ENCODE measurements at places on chromosomes 6 and 20. TPM values are rescaled to one million over a fixed set of nuclear protein-coding genes. Genes with fewer than 3 reads are reported as not detected.

DNA sequence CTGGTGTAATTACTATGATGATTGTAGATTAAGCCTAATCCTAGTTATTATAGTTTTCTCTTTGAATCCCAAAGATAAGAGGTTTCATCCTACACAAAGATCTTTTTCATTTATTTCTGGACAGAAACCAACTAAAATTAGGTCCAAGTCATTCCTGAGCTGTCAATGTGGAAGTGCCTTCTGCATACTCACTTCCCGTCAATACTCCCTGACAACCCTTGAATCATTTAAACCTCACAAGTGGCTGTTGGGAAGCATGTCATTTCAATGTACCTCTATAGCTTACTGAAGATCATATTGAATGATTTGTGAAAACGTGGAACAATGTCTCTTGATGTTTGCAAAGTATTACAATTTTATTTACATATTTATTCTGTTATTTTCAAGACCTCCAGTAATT lies 274.1 kb downstream of the HACE1 start:
- no peak for DNase-seq

GRCh38 chr6:27129095-27129815 lies 118.2 kb upstream of the PRSS16 start:
- DNase-seq = peak; percentile 47

- peak; percentile 92 for DNase-seq
These were observed 291.8 kb downstream of the BMP7 start for GRCh38 chr20:56974499-56975250.

DNA sequence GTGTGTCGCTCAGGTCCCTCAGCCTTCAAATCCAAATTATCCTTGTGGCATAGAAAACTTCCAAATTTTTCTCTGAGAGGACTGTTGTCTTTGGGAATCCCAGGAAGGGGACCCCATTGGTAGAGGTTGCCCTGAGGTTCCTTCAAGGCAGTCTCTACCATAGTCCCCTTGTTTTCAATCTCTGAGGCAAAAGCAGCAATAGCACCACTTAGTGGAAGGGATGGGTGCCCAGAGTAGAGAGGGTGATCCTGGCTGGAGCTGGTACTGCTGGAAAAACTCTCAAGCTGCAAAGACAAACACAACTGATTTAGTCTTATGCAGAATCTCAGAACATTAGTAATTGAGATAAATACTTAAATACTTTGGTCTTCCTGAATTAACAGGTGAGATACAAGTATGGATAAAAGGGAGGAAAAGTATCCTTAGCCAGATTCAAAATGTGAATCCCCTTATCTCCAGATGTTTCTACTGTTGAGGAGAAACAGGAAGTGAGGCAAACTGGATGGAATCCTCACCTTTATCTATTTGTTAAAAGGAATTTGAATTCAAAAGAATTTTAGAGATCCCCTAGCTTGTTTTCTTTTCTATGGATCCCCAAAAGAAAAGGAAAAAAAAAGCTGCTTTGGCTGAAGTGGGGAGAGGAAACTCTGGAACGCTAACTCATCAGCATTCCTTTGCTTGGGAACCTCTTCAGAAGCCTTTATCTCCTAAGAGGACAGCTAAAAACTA lies 13.4 kb downstream of the ZNF318 start:
- peak; percentile 15 for DNase-seq

GRCh38 chr6:15945593-15946159 lies 183.2 kb upstream of the MYLIP start:
- DNase-seq = peak; percentile 86

- DNase-seq = no peak
These were observed 7.8 kb downstream of the NAA20 start for GRCh38 chr20:20024942-20025341.

DNA sequence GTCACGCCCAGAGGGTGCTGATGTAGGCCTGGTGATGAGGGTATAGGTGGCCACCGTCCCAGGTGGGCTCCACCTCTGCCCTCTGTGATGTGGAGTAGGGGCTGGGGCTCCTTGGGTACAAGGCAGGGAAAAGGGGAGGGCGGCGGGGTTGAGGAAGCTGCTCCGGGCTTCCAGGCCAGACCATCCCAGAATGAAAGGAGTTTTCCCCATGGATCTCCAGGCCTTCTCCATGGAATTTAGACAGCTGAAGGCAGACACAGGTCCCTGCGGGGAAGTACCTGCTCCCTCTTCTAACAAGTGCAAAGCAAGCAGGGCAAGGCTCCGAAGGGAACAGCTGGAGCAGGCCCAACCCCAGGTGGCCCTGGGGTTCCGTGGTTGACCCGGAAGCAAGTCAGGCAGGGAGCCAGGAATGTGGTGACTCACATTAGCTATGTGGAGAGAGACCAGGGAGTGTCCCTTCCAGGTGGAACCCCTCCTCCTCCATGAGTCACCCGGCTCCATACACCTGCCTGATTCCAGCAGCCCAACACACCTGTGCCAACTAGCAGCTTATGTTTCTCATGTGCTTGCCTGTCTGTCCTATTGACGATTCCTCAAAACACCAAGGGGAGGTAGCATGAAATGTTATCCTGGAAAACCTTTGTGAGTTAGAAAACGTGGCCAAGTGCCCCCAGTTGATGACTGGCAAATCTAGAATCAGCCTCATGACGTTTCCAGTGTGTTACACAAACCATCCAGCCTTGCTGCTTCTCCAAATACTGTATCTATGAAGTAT lies 59.7 kb upstream of the SNX9 start:
- DNase-seq = peak; percentile 98

GRCh38 chr6:53718597-53719460 lies 53.3 kb upstream of the KLHL31 start:
- DNase-seq = peak; percentile 88

DNA sequence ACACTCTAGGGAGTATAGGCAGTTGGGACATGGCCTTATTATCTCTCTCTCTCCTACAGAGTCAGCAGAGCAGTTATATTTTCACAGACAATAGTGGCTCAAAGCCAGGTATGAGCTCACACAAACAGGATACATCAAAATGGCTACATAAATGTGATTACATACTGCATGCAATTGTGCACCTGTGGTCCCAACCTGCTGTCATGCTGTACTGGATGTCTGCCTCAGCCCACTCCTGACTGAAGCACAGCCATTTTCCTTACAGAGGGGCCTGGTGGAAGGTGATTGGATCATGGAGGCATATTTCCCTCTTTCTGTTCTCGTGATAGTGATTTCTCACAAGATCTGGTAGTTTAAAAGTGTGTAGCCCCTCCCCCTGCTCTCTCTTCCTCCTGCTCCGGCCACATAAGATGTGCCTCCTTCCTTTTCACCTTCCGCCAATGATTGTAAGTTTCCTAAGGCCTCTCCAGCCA lies 37.0 kb upstream of the SAMHD1 start:
- DNase-seq = peak; percentile 32

DNA sequence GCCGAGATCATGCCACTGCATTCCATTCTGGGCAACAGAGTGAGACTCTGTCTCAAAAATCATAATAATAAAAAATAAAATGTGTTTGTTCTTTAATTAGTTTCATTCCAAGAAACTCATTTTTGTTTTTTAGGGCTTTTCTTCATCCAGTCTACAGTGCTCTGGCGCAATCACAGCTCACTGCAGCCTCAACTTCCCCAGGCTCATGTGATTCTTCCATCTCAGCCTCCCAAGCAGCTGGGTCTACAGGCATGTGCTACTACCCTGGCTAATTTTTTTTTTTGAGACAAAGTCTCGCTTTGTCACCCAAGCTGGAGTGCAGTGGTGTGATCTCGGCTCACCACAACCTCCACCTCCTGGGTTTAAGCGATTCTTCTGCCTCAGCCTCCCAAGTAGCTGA lies 143.6 kb upstream of the JARID2 start:
- no peak for DNase-seq

- peak; percentile 36 for DNase-seq
These were observed 60.6 kb downstream of the IGF2R start for GRCh38 chr6:160029525-160029924.

DNA sequence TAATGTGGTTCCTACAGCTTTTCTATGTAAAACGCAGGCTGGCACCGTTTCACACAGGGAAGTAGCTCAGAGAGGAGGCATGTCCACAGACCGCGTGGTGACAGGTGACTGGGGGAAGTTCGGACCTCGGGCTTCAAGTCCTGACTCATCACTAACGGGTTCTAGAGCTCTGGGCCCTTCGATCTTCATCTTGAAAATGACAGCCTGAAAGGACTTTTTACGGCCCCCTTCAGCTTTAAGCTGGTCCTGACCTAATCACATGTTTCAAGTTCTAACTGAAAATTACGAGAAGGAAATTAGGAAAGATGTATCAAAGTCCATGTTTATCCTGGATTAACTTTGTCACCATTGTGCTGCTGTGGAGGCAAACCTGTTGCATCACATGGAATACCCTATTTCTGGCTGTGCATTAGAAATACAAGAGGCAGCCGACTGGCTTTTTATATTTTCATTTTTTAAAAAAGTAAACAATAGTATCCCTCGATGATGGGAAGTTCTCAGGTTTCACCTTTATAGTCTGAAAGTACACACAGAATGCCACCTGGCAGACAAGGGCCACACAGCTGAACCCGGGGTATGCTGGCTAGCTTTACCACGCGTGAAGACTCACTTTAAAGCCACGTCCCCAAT lies 2.0 kb downstream of the MAN1A1 start:
- DNase-seq = peak; percentile 38

DNA sequence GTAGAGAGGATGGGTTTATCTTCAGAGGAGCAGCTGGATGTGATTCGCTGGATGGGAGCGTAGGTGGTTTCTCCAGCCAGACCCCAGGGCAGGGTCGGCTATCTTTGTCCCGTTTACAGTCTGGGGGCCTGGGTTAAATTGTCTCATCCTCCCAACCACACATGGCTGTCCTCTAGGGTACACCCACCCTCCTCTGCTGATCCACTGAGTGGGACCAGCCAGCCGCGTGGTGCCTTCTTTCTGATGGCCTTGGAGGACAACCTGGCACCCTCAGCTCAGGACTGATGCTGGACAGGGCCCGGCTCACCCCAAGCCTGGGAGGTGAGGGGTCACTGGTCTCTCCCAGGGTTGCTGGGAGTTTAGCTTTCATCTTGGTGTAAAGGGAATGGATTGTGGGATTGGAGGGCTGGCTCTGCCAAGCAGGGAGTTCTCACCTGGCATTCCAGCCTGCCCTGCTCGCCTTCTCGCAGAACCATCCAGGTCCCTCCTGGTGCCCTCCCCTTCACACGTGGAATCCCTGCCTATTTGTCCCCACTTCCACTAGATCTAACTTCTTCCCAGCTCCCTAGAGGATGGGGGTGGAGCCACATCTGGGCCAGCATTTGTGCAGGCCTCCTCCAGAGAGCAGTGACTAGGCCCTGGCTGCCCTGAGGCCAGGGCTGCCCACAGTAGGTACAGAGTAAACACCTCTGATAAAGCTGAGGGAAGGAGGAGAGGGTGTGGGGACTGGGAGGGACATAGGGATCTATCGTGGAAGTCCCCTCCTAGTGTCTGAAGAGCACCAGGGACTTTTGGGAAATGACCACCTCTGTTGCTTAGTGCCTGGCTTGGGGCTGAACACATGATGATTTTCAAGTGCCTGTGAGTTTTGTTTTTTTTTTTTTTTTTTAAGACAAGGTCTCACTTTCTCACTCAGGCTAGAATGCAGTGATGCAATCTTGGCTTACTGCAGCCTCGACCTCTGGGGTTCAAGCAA lies 1.6 kb downstream of the ITPR3 start:
- DNase-seq = peak; percentile 66

- no peak for DNase-seq
These were observed 3.9 kb downstream of the UTRN start for GRCh38 chr6:144289006-144289405.

- DNase-seq = no peak
These were observed 22.9 kb downstream of the ERMARD start for GRCh38 chr6:169774347-169774746.

DNA sequence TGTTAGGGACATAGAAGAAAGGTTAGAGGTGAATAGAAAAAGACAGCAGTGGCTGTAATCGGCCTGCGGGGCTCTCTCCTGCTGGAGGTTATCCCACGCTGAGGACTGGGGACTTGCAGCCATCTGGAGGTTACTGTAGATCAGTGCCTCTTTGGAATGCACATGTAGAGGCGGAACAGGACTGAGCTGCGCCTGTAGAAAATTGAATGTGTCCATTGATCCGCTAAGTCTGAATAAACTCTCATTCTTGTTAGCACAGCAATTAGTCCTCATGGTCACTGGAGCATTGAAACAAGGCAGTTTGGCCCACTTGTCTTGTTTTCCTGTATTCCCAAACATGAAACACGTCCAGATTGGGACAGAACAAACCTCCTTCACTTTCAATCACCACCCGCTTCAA lies 46.3 kb upstream of the F13A1 start:
- no peak for DNase-seq

GRCh38 chr20:17967521-17968365 lies 851 bp downstream of the SNX5 start:
- peak; percentile 49 for DNase-seq

- no peak for DNase-seq
These were observed 689.3 kb upstream of the AGPAT4 start for GRCh38 chr6:161963181-161963580.

DNA sequence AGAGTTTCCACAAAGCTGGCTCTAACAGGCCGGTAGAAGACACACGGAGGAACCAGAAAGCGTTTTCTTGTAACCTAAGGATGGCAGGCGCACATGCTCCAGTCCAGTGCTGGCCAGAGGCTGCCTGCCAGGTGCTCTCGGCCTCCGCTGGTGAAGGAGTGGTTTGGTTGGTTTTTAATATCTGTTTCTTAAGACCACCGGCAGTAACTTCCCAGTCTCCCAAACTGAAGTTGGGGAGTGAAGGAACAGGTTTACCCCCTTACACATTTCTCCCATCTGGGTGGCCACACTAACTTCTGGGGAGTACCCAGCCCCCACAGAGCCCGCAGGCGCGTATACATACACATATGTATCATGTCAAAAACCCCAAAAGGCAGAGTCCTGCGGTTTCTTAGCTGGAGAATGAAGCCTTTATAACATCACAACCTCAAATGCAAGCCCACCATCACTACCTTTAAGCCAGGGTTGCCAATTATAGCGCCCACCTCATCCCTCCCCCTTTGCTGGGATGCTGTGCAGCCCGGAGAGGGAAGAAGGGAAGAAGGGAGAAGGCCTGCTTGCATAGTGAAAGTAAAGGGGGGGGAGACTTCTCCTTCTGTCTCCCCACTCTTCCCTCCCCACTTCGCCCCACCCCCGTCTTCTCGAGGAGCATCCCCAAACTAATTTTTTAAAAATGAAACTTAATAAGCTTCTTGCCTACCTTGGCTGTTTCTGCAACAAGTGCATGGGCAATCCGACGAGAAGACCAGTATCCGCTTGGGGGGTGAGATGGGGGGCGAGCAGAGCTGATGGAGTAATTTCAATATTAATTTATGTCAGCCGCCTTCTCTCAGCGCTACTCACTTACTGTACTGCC lies 1.0 kb downstream of the TRERF1 start:
- peak; percentile 19 for DNase-seq

The BHLHE23 gene
- not detected for total RNA-seq

The WFDC2 gene
- total RNA-seq = not detected

The MYLK2 gene
- total RNA-seq = 1.7 TPM

The LTB gene
- total RNA-seq = 1.5 TPM

The NMBR gene
- total RNA-seq = not detected

The LY6G6D gene
- total RNA-seq = not detected

The LGSN gene
- total RNA-seq = not detected

Data from PC-3 (cell line).